ENCODE measurements at places on chromosomes 2 and 18. TPM values are rescaled to one million over a fixed set of nuclear protein-coding genes. Genes with fewer than 3 reads are reported as not detected.
A peak's percentile ranks its signal among the peaks of the same experiment; 100 is the strongest.

DNA sequence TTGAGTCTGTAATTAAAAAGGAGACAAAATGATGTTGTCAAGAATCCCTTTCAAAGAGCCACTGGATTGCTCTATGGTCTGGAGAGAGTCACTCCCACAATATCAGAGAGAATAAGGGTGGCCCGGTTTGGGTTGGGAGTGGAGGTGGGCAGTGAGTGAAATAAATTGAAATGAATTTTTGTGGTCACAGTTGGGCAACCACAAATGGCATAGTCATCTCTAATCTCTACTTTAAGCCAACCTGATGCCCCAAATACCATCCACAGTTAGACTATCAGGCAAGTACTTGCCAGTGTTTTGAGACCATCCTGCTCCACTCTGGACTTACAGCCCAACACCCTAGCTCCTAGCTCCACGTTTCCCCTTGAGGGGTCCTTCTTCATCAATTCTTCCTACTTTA is 559.7 kb downstream of the BCL11A start:
- no peaks in the 10 kb centered on the region for H3K4me1 ChIP-seq
- no peaks in the 10 kb centered on the region for H3K36me3 ChIP-seq
- DNase-seq: no peak
- no peak overlapping the region for H3K4me3 ChIP-seq

DNA sequence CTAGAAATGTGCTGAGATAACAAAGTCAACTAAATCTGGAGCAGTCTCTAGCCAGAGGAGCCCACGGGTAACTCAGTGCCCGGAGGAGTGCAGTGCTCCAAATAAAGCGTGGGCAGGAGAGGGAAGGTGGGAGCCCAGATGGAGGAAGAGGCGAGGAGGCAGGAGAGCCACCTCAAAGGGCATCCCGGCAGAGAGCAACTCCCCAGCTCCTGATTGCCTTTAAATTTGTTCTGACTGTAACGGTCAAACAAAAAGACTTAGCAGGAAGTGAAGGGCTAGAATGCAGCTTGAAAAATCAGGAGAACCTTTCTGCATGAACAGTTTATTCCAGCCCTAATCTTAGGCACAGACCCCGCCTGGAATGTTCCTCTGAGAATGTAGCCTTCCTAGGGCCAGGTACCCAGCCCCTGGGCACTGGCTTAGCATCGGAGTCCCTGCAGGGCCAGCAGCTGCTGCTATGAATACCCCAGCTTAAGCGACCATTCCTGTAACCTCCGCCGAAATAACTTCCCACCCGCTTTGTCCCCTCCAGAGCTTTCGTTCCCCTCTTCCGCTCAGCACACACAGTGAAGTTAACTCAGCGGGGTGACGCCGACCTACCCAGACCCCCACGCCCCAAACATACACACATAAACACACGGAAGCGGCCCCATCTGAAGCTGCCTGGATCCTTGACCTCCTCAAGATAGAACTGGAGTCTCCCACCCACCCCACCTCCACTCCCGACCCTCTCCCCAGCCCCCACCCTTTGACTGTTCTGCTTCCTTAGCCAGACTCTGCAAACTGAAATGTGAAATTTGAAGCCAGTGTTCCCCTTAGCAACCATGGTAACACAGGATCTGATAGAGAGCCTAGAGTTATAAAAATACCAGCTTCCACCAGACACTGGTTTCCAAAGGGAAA is 123.2 kb downstream of the SMAD7 start:
- H3K27ac ChIP-seq: peak overlapping the region; percentile 61
- no peak for DNase-seq
- H3K4me1 ChIP-seq: no peaks in the 10 kb centered on the region
- H3K4me3 ChIP-seq: no peak overlapping the region
- no peaks in the 10 kb centered on the region for H3K36me3 ChIP-seq

- no peak overlapping the region for H3K4me3 ChIP-seq
- no peaks in the 10 kb centered on the region for H3K27me3 ChIP-seq
- DNase-seq: no peak
These were observed 70.8 kb downstream of the INPP4A start for GRCh38 chr2:98515250-98515991.

DNA sequence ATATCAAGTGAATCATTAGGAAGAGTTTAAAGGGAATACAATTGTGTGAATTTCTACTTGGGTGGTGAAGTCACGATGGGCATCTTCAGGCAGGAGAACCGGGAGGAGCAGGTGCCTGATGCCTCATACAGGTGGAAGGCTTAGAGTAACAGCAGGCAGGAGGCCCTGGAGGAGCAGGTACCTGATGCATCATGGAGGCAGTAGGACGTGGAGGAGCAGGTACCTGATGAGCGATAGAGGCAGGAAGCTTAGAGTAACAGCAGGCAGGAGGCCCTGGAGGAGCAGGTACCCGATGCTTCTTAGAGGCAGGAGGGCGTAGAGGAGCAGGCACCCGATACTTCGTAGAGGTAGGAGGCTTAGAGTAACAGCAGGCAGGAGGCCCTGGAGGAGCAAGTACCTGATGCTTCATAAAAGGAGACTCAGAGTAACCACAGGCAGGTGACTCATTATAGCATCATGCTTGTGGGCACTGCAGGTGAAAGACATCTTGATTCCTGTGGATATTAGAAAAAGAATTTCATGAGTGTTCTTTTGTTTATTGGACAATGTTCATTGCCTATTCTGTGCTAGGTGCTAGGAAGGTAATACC is 133.9 kb downstream of the ATP9B start:
- no peaks in the 10 kb centered on the region for H3K27me3 ChIP-seq
- H3K4me3 ChIP-seq: no peak overlapping the region
- H3K4me1 ChIP-seq: peaks cover 7% of the 10 kb centered on the region
- H3K36me3 ChIP-seq: peaks cover 4% of the 10 kb centered on the region

DNA sequence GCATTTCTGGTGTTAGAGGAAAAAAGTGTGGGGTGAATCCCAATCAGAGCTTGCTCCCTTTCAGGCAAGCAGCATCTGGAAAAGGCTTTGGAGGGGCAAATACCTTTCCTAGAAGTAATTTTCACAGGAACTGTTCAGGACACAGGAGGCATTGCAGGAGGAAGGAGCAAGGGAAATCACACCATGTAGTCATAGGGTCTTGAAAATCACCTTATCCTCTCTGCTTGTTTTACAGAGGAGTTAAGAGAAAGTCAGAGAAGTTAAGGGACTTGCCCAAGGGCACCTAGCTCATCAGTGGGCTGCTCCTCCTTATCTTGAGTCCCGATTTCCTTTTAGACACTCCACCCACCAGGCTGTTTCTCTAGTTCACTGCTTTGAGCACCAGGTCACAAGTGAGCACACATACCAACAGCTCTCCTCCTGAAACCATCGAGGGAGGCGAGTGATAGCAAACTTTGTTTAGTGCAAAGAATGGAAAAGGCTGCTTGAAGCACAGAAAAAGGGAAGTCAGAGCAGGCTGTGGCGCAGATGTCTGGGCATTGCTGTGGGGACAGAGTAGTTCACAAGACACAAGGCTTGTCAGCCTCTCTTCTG is 89.2 kb upstream of the CXCR4 start:
- H3K27ac ChIP-seq: no peak overlapping the region
- no peaks in the 10 kb centered on the region for H3K27me3 ChIP-seq
- DNase-seq: no peak
- no peaks in the 10 kb centered on the region for H3K36me3 ChIP-seq
- no peaks in the 10 kb centered on the region for H3K4me1 ChIP-seq

GRCh38 chr18:23424616-23425015 is 28.5 kb upstream of the RIOK3 start:
- H3K27ac ChIP-seq: no peak overlapping the region
- H3K36me3 ChIP-seq: no peaks in the 10 kb centered on the region
- H3K4me3 ChIP-seq: no peak overlapping the region

DNA sequence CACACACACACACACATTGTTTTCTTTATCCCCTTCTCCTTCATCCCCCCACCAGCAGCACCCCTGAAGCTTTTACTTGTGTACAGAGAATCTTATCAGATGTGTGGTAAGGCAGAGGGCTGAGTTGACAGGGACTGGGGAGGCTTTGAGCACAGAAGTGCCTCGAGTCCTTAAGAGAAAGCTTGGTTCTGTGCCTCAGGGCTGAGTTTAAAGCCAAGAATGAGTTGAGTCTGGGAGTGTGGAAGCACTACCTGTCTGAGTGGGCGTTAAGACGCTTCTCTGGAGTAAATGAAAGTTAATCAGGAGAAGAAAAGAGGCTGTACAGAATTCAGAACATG is 2.7 kb downstream of the ID2 start:
- H3K27ac ChIP-seq: peak overlapping the region; percentile 85
- DNase-seq: peak; percentile 56
- no peaks in the 10 kb centered on the region for H3K36me3 ChIP-seq

- DNase-seq: no peak
- H3K4me1 ChIP-seq: peaks cover 14% of the 10 kb centered on the region
- H3K4me3 ChIP-seq: peak overlapping the region; percentile 21
- H3K27me3 ChIP-seq: no peaks in the 10 kb centered on the region
- peak overlapping the region; percentile 96 for H3K27ac ChIP-seq
These were observed 199.6 kb downstream of the LDLRAD4 start for GRCh38 chr18:13418013-13418710.

DNA sequence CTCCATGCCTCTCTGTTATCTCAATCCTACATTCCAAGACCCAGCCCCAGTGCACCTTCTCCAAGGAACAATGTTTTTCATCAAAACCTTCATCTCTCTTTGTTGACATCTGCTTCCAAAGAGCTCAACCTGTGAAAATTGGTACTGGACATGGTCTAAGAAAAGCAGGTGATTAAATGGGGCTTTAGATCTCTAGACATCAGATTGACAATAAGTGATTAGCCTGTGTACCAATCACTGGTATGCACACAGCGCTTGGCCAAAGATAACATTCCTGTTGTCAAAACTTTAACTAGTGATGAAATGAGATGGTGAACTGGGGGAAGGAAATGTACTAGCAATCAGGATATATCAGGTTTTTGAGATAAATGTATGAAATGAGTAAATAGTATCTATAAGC is 183.3 kb downstream of the TDRD15 start:
- no peaks in the 10 kb centered on the region for H3K36me3 ChIP-seq
- H3K27ac ChIP-seq: no peak overlapping the region
- no peaks in the 10 kb centered on the region for H3K27me3 ChIP-seq
- no peaks in the 10 kb centered on the region for H3K4me1 ChIP-seq

- no peak overlapping the region for H3K27ac ChIP-seq
- no peaks in the 10 kb centered on the region for H3K27me3 ChIP-seq
- no peak overlapping the region for H3K4me3 ChIP-seq
- H3K4me1 ChIP-seq: peaks cover 2% of the 10 kb centered on the region
These were observed 8.6 kb upstream of the IL36A start for GRCh38 chr2:112996635-112997034.

DNA sequence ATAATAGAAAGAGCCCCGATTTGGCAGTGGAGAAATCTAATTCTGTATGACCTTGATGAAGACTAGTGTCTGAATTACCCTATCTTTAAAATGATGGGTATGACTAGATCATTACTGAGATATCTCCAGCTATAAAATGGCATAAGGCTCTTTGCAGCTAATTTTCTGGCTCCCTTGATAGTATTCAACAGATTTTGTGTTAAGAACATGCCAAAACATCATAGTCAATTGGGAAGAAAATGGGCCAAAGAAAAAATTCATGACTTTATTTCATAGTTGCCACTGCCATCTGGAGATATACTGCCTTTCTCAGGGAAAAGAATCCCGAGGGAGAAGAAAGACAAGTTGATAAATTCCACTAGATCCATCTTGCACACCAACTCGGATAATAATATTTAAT is 1618.7 kb downstream of the LRP1B start:
- no peaks in the 10 kb centered on the region for H3K27me3 ChIP-seq
- no peak overlapping the region for H3K4me3 ChIP-seq
- no peak for DNase-seq
- no peaks in the 10 kb centered on the region for H3K36me3 ChIP-seq
- H3K27ac ChIP-seq: no peak overlapping the region

GRCh38 chr2:155043097-155043496 is 344.6 kb downstream of the KCNJ3 start:
- H3K4me3 ChIP-seq: no peak overlapping the region
- H3K36me3 ChIP-seq: no peaks in the 10 kb centered on the region
- no peaks in the 10 kb centered on the region for H3K27me3 ChIP-seq

DNA sequence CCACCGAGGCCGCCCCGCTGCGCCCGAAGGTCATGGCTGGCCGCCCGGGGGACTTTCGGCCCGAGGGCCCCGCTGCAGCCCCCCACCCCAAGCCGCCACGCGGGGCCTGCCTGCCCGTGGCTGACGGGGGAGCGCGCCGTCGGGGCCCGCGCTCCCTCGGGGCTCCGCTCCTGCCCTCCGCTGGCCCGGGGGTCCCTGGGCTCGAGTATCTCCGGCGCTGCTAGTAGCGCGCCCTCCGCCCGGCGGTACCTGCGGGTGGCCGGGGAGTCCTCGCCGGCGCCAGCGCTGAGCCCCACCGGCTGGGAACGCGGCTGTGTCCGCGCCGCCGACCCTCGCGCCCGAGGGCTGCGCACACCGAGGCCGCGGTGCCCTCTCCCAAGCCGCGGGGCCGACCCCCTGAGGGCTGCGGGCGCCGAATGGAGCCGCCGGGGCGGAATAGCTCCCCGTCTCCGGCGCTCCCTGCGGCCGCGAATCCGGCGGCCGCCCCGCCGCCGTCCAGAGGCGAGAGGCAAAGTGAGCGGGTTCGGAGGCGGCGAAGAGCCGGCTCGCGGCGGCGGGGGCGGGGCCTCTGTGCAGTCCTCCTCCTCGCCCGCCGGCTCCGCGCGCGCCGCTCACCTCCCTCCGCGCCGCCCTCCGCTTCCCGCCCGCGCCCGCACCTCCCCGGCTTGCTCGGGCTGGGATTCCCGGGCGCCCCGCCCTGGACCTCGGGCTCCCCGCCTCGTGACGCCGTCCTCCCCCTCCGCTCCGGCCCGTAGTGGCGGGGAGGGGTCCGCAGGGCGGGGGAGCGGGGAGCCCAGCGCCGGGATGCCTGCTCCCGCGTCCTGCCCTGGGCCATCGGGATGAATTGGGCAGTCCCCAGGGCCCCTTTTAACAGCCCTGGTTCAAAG is at the start of gene KCNG3:
KCNG3 (minus strand) TSS at position 515 of the 887 bp plus-strand sequence; CDS start at position 34, 481 bp downstream.
- no peaks in the 10 kb centered on the region for H3K36me3 ChIP-seq
- DNase-seq: peak; percentile 37
- peak within 1 kb of the TSS; percentile 64 for H3K4me3 ChIP-seq
- peaks cover 19% of the 10 kb centered on the region for H3K4me1 ChIP-seq

DNA sequence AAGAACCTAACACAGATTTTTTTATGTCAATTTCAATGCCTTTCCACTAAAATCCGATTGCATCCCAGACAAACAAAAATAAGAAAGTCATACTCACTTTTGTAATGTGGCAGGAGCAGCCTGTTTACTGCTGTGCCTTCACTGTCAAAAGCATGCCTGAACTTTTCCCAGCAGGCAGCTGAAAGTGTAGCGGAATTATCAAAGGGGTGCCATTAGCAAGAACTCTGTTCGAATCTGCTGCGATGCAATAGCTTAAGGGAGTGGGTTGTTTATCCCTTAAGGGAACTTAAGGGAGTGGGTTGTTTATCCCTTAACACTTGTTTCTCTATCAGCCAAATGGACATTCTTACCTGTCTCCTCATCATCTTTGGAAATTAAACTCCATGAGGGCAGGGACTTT is 243.5 kb downstream of the PAX3 start:
- DNase-seq: no peak
- no peak overlapping the region for H3K4me3 ChIP-seq
- no peaks in the 10 kb centered on the region for H3K4me1 ChIP-seq
- H3K36me3 ChIP-seq: no peaks in the 10 kb centered on the region
- no peak overlapping the region for H3K27ac ChIP-seq
- no peaks in the 10 kb centered on the region for H3K27me3 ChIP-seq

- H3K4me1 ChIP-seq: peaks cover 2% of the 10 kb centered on the region
- H3K27ac ChIP-seq: no peak overlapping the region
- no peak for DNase-seq
These were observed 1.8 kb downstream of the PDE11A start for GRCh38 chr2:178070824-178071223.

Gene MGAT4A
- 2.7 TPM for polyA plus RNA-seq

Gene FIGN
- 7.8 TPM for polyA plus RNA-seq

Gene ACKR3
- 1.6 TPM for polyA plus RNA-seq

Gene SP140
- 0.46 TPM for polyA plus RNA-seq

Gene SLC11A1
- polyA plus RNA-seq: 2.7 TPM

Gene HEATR5B
- 6.9 TPM for polyA plus RNA-seq
